NCI-H1417 treated with DMSO at 0.1 percent for 48 hours (cell line): ENCODE measurements at places on chromosomes 16 and 17.
A peak's percentile ranks its signal among the peaks of the same experiment; 100 is the strongest.

- no peak for DNase-seq
Observed at GRCh38 chr16:3830625-3831254, 49.8 kb downstream of the CREBBP start.

DNA sequence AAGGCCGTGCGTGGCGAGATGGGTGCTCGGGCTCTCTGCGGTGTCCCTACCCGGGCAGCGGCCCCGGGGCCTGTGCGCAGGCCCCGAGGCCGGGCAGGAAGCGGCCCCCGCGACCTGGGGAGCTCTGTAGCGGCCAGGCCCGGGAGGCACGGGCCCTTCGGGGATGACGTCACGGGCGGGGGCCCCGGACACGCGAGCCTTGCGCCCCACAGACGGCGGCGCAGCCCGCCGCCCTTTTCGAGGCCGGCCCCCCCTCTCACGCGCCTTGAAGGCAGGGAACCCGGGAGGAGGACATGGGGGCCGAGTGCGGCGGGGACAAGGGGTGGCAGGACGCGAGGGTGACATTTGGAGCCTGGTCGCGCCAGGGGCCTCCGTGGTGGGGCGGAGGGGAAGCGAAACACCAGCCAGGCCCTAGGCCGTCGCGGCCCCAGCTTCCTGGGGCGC lies 1.1 kb downstream of the RAI1 start:
- no peak for DNase-seq

GRCh38 chr17:19418251-19418992 lies 7.4 kb downstream of the RNF112 start:
- no peak for DNase-seq

DNA sequence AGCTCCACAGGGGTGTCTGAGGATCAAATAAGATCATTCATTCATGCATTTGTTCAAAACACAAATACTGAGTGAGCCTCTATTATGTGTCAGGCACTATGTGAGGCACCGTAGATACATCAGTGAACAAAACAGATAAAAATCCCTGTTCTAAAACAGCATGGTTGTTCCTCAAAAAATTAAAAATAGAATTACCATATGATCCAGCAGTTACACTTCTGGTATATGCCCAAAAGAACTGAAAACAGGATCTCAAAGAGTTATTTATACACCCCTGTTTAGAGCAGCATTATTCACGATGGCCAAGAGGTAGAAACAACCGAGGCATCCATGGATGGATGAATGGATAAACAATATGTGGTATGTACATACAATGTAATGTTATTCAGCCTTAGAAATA lies 15.4 kb downstream of the PIPOX start:
- no peak for DNase-seq

DNA sequence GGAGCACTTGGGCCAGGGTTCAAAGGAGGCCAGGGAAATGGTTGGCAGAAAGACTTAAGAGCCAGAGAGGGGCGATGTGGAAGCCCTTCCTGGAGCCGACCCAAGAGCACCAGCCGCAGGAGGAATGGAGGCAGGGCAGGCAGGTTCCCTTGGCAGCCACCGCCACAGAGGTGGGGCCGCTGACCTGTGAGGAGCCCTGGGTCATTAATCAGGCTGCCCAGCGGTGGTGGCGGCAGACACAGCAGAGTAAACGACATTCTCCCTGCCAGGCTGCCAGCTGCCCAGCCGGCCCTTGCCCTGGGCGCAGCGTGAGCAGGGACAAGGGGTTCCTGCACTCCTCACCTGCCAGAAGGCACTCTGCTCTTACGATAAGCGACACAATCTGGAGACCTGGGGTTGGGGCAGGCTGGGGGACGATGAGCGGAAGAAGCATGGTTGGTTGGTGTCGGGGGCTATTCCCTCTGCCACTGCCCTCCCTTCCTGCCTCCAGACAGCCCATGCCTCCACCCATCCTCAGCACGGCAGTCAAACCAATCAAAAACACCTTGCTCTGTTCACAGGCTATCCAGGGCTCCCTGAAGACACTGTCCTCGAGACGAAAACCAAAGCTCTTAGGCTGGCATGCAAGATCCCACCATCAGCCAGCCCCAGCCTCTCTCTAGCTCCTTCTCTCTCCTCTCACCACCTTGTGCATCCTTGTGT lies 40.9 kb downstream of the PLXDC1 start:
- DNase-seq = peak; percentile 9

- DNase-seq = no peak
Observed at GRCh38 chr17:49519781-49520180, 24.7 kb downstream of the NGFR start.

DNA sequence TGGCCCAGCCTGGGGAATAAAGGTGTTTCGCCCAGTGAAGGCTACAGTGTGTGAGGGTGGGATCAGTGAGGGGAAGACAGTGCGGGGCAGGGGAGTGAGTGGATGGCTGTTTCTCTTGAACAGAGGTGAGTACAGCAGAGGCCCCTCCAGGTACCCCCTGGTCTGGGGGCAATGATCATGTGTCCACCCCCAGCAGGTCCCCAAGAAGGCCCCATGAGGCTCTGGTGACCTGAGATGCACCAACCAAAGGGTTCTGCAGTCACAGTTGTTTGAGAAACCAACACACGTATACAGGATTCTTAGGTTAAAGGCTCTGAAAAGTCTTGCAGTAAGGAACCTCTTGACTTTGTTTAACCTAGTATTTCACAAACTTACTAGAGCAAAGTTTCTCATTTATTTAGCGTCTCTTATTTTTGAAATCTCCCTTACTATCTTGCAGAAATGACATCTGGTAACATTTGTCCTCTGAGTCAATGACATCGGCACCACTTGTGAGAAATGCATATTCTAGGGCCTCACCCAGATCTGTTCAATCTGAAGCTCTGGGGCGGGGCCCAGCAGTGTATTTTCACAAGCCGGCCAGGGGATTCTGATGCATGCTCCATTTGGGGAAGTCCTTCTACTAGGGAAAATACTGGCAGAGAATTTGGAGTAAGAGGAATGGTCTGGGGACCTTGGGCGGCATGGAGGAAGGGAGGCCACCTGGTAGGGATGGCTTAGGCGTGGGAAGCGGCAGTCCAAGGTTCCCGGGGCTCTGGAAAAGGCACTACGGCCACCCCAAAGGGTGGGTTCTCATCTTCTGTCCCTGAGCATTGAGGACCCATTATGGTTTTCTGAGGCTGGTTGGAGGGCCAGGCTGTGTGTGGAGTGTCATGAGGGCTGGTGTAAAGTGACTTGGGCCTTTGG lies 217.3 kb downstream of the NTN1 start:
- no peak for DNase-seq

DNA sequence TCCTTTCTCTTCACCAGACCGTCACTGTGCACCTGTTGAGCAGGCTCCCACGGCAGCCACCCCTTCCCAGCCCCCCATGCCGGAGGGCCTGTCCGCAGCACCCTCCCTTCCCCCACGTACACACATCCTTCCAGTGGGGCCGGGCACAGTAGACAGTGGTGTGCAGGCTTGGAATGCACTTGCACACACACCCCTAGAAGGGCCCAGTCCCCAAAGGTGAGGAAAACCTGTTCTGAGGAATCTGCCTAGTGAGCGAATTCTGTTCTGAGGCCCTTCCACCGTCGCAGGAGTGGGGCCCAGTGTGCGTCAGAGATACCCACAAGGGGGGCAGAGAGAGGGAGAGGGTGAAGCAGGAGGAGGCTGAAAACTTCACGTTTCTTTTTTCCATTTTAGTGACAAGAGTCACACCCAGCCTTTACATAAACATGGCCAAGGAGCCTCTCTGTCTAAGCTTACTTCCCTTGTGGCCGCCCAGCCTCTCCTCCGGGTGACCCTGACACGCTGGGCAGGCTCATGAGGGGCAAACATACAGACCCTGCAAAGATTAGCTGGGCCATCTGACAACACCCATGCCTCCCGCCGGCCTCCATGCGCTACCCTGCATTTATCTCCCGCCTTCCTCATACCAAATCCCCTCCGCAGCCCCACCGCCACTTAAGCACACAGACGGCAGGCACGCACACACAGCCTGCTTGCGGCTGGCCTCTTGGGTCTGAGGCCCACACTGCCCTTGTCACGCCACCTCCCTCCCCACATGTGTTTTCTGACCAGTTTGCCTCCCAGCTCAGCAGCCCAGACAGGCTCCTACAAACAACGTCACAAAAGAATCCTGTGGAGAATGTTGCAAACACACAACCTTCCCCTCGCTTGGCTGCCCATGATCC lies 1.8 kb downstream of the ZBTB4 start:
- no peak for DNase-seq
